ENCODE measurements at places on chromosomes 3 and 15.

DNA sequence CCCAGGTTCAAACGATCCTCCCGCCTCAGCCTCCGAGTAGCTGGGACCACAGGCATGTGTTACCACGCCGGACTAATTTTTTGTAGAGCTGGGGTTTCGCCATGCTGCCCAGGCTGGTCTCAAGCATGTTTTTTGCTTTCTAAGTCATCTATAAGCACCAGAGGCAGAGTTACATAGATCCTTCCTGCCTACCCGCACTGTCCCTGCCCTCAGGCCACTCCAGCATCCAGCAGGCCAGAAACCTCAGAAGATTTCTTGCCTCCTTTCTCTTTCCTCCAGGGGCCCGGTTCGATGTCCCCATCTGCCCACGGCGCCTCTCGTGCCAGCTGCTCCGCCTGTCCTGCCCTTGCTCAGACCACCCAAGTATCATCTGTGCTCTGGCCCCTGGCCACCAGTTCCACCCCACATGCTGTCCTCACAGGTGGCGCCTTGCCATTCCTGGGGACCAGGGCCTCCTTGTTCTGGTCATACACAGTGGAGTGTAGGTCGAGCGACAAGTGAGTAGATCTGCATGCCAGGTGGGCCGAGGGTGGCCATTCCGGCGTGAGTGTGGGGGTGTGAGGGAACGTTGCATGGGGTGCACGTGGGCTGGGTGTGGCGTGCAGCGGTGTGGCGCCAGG is 27.3 kb downstream of the KLHDC8B start:
- no peak for DNase-seq

- DNase-seq, result no peak
Measured at GRCh38 chr3:50652709-50653108, 22.0 kb upstream of the DOCK3 start.

DNA sequence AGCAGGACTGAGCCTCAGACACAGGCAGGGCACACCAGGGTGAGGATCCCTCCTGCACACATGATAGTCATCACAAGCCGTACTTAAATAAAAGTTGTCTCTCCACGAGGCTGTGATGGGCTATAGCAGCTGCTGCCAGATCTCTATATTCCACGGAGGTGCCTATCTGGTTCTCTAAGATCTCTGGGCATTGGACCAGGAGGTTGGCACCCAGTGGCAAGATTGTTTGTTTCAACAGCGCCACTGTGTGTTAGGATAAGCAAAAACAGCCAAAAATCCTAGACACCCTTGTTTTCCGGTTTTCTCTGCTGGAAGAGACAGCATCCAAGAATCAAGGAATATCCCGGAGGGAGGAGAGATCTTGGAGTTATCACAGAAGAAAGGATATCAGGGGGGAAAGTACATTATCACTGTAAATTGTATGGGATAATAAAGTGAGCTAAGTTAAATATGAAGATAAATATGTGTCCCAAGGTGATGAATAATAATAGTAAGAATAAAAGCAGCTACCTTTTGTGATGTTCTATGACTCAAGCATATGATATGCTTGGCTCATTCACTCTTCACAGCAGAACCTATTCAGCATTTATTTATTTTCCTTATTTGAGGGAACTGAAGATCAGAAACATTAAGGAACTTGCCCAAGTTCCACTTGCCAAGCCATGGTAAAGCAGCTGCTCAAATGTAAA is 90.6 kb upstream of the AKAP13 start:
- no peak for DNase-seq

DNA sequence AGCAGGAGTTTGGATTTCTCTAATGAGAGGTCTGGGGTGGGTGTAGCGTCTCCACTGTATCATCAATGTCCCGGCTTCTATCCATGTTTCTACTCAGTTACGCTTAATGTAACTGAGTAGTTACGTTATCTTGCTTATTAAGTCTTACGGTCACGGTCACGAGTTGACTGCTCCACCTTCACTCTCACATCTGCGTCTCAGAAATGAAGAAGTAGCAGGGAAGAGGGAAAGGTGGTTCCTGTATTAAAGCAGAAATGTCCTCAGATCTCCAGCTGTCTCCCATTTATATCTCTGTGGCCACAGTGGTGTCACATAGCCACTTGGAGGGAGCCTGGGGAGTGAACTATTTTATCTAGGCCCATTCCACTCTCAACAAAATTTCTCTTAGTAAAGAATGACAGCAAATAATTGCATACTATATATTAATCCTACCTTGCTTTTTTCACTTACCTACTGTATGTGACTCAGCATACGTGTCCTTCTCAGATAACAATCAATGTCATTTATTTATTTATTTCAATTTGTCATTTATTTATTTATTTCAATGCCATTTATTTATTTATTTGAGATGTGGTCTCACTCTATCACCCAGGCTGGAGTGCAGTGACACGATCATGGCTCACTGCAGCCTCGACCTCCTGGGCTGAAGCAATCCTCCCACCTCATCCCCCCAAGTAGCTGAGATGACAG is 39.7 kb upstream of the RNU6-1 start:
- no peak for DNase-seq

DNA sequence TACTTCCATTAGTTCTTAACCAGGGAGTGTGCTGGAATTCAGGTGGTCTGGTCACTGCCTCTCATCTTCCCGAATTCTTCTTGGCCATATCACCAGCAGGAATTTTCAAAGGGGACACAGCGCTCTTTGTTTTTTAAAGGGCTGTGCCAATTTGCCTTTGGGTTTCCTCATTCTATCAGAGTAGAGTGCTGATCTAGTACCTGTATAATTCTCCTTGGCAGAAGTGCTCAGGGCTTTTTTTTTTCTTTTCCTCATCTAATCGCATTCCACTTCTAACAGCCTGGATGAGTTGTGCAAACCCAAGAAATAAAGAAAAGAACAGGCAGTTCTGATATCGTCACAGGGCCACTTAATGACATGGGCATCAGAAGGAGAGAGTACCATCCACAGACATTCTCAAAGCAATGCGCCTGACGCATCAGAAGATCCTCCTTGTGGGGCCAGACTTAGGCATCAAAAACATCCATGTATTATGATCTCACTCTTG is 121.0 kb downstream of the ASB7 start:
- DNase-seq, result no peak

DNA sequence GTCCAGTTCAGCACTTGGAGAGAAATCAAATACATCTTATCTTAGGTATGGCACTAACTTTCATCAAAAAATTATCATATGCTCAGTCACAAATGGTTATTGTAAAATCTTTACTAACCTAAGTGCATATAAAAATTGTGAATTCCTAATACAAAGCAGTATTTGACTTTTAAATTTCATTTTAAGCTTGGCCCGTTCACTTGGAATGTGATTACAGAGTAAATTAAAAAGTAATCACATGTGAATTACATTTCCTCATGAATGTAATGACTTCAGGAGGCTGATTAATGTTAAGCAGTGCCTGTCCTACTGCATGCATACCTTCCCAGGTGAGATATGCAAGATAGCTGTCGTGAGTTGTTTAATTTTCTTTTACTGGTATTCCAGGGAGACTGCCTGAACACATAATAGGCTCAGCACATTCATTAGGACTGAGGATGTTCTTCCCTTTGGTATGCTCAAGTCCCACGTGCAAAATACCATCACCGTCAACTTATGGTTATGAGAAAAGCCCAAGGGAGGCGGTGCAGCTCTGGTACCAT is 1053.0 kb downstream of the FHIT start:
- no peak for DNase-seq

DNA sequence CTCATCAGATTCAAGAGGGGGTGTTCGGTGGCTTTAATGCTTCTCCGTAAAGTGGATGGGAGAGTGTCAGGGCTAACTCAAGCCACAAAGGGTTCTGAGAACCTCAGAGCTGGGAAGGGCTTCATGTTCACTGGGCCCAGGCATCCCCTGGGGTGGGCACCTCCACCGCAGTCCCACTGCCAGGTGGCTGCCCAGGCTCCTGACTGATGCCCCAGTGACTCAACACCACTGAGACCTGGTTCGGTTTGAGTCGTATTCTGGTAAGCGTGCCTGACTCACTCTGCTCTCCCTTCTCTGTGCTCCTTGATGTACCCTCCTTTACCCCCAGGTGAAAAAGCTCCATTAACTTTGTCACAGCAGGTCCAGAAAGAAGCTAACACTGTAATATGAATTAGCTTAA is 304.6 kb downstream of the RPLP1 start:
- no peak for DNase-seq

DNA sequence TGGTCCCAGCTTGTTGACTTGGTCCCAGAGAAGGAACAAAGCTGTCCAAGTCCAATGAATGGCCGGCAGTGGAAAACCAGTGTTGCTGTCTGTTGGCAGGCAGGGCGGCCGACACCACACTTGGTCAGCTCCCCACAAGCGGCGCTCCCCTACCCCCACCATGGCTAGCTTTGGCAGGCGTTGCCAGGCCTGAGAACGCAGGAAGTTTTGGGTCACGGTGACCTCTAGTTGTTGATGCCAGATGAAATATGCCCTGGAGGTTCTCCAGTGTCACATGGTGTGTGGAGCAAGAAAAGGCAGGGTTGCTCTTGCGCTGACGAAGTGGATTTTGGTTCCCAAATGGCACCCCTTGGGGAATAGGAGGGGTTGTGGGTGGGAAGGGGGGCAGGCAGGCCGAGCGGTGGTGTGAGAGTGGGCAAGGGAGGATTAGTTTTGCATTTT is 72.7 kb upstream of the TPRG1 start:
- DNase-seq, result no peak

DNA sequence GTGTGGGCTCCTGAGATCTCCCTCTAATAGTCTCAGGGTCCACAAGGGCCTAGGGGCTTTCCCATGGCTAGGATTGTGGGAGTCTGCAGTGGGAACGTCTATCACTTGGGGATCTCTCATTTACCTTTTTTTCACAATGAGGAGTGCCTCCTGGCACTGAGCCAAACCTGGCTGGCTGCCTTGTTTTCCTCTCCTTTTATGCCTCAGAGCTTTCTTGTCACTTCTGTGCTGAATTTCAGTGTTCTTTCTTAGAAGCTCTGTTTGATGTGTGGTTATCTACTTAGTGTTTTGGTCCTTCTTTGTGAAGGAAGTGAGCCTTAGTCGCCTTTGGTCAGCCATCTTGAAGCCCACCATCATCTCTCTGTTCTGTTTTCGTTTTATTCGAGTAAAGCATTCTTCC is 33.9 kb downstream of the DOCK3 start:
- DNase-seq, result no peak

DNA sequence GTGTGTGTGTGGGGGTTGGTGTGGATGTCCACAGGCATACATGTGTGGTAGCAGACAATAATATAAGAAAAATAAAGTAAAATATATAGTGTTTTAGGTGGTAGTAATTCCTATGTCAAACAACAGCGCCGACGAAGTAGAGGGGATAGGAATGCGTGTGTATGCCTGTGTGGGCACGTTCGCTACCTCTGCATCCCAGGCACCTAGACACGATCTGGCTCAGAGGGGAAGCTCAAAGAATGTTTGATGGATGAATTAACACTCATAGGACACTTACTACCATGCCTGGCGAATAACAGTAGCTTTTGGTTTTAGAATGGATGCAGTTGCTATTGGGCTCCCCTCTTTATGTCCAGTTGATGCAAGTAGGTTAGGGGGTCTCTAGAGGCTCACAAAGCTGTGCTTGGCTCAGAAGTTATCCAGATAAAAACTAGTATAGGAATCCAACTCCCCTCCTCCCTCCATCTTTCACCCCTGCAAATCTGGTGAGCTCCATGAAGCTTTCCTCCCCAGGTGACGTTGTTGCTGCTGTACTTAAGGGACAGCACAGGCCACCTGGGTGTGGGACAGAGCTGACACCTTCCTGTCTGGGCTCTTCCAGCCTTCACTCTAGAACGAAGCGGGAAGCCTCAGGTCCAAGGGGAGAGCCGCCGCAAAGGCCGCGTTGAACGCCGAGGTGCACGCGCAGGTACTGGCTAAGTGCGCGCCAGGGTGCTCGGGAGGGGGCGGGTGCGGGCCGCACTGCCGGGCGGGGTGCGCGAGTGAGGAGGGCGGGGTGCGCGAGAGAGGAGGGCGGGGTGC is 192.6 kb upstream of the LYSMD4 start:
- DNase-seq, result no peak

DNA sequence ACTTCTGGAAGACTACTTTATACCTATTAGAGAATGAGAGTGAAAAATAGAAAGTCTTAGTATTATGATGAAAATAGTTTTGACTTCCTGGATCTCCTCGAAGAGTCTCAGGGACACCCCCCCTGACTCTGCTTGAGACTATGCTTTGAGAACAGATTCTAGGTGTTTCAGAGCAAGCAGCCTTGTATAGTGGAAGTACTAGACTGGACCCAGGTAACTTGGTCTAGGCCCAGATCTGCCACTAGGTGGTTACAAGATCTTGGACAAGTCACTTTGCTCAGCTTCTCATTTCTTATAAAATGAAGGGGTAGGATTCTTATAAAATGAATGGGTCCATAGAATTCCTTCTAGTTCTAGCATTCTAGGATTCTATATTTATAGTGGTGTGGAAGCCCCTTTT is 9.1 kb downstream of the ABHD5 start:
- no peak for DNase-seq

GRCh38 chr3:156246961-156247725 is 126.8 kb downstream of the KCNAB1 start:
- DNase-seq, result no peak

- no peak for DNase-seq
Measured at GRCh38 chr15:74332611-74333010, 34.8 kb downstream of the CYP11A1 start.

DNA sequence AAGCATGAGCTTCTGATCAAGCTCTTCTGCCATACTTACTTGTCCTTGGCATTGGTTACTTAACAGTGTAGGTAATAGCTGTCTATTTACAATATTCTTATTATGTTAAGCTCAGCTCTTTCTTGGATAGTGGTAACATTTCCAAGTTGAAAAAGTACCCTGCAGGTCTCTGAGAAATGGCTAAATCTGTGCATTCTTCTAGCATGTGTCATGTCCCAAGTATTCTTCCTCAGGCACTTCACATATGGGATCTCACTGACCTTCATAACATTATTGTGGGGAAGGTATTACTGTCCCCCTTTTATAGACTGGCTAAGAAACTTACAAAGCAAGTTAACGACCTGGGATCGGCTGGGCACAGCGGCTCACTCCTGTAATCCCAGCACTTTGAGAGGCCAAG is 236.1 kb downstream of the RORA start:
- DNase-seq, result no peak

- DNase-seq, result no peak
Measured at GRCh38 chr3:107699682-107700081, 176.9 kb downstream of the BBX start.

DNA sequence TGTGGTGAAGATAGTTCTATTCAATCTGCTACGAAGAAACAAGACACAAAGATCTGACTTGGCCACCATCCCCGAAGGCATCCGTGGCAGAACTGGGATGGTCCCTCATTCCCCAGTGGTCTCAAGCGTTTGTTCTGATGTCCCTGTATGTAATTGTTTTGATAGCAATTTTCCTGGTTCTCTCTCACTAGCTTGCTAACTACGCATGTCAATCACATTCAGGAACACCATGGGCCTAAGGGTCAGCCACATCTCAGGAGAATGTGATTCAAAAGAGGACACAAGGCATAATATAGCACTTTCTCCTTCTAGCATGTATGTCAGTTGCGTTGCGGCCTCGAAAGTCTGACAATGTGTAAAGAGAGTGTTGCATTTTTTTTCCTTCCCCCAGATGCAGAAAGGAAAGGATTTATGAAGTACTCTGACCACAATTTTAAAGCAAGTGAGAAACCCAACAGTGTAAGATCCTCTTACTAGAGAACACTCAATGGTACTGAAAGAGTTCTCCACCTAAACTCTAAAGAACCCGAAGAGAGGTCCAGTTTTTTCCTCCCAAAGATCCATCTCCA is 32.0 kb upstream of the TCF12 start:
- no peak for DNase-seq

GRCh38 chr3:72738752-72739530 is 109.3 kb downstream of the SHQ1 start:
- DNase-seq, result no peak
